BE2C (cell line): ENCODE measurements at places on chromosomes 5 and 9.

- no peak for DNase-seq
Measured at GRCh38 chr5:146339715-146340259, 1.1 kb downstream of the POU4F3 start.

DNA sequence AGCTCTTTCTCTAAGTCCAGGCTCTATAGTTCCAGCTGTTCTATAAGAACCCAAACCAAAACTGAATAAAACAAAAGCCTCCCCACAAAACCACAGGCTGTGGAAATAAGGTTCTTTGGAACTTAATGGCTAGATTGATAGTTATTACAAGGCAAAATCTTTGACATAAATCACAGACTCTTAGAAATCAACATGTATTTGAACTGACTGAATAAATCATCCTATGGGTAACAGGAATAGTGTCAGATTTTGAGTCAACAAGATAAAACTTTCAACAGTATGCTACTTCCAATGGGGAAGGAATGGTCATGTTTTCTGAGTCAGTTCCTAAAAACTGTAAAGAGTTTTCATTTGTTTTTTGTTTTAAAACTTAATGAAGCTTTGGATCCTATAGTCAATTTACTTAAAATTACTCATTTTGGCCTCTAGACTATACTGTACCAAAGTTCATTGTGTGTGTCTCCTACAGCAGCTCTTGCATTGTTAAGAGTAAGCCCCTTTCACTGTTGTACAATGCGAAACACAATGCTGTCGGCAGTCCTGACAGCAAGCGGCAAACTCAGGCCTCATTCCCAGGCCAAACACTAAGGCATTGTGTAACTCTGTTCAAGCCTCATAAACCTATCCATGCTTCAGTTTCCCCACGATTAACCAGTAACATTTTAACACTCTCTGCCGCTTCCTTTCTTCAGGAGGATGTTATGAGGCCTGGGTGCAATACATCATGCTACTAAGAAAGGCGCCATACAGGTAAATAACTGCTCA lies 134.1 kb downstream of the ARL15 start:
- DNase-seq = no peak

GRCh38 chr9:114318416-114318815 lies 4.5 kb upstream of the ORM1 start:
- no peak for DNase-seq

DNA sequence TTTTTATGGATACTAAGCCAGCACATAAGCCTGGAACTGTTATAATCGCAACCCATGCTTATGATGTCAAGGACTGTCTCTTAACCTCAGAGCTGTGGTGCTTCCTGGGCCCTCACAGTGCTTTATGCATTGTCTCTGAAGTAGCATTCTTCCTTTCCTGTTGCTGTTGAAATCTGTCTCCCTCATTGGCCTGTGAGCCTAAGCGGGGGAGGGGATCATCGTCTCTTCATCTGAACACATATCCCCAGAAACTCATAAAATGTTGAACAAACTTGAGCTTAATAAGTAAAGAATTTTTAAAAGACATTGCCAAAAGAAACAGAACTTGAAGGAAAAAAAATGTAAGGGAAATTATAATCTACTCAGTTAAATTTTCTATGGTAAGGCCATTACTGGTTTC lies 80.3 kb downstream of the SGCD start:
- DNase-seq = no peak

- DNase-seq = peak; percentile 65
Measured at GRCh38 chr5:124252191-124252638, 494.2 kb downstream of the ZNF608 start.

DNA sequence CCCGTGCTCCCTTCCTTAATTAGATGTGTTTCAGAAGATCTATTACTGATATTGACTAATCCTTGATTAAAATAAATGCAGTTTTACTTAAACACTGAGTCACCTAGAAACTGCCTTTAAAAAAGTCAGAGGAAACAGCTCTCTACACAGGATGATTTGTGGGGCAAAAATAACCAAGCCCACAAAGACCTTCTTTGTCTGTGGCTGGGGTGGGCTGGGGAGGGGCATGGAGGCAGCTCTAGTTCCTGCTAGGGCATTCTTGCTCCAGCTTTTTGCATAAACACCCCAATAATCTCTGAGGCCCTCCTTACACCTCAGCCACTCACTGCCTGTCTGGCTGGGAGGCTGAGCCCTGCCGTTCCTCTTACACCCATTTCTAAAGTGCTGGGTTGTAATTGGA lies 227.6 kb upstream of the DAP start:
- no peak for DNase-seq

DNA sequence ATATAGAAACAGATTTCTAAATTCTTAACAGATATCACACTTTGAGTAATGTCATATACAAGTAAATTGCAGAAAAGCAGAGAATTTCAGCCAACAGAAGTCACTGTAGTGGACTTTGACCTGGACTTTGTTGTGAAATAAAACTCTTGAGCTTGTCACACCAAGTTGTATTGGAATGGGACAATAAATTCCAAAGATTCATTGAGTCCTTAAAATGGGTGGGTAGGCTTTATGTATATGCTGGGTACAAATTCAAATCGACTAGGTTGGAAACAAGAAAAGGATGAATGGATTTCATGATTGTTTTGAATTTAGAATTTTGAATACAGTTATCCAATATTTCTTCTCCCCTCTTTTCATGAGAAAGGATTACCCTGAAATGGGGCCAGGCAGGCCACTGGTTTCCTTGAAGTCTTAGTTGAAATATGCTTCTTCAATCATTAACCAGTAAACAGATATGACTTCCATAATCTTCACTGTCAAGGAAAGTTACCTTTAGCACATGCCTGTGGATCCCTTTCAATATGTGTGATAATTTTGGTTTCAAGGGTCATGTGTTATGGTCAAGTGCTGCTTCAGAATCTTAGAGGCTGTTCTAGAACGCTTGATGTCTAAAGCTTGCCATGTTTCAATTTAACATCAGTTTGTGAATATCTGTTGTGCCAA lies 25.7 kb downstream of the PIP5K1B start:
- no peak for DNase-seq

GRCh38 chr9:124345751-124346281 lies 69.4 kb downstream of the PSMB7 start:
- DNase-seq = no peak

- peak; percentile 82 for DNase-seq
Measured at GRCh38 chr9:136309101-136309801, 5.4 kb upstream of the CCDC187 start.

GRCh38 chr9:101201630-101202029 lies 173.1 kb downstream of the PLPPR1 start:
- no peak for DNase-seq

DNA sequence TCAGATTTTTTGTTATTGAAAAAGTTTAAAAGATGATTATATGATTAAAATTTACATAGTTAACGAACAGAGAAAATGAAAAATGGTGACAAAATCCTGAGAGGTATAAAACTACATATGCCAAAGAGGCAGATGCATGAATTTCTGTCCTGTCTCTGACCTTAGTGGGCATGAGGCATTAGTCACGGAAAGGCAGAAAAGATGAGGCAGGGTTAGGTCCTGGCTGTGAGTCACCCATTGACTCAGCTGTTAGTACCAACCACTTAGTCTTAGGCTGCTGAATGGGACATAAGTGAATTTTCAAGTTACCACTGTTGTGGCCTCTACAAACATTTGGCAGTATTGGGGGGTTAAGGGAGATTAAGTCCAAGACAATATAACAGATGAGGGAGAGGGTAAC lies 33.1 kb downstream of the RASA1 start:
- DNase-seq = peak; percentile 14
